Thyroid gland (tissue), 4 donors: ENCODE measurements at places on chromosomes 7 and 10. TPM values are rescaled to one million over a fixed set of nuclear protein-coding genes. Genes with fewer than 3 reads are reported as not detected.

DHX32 gene
- total RNA-seq = 31.7 TPM

ZNF467 gene
- 18.8 TPM for total RNA-seq

GRCh38 chr7:149883452-149883861 lies 9.7 kb downstream of the ATP6V0E2 start:
- DNase-seq = peak; percentile 57
- no peak overlapping the region for H3K27ac ChIP-seq
- H3K4me1 ChIP-seq = peaks cover 29% of the 10 kb centered on the region
- no peaks in the 10 kb centered on the region for H3K27me3 ChIP-seq
- no peak overlapping the region for H3K4me3 ChIP-seq

DNA sequence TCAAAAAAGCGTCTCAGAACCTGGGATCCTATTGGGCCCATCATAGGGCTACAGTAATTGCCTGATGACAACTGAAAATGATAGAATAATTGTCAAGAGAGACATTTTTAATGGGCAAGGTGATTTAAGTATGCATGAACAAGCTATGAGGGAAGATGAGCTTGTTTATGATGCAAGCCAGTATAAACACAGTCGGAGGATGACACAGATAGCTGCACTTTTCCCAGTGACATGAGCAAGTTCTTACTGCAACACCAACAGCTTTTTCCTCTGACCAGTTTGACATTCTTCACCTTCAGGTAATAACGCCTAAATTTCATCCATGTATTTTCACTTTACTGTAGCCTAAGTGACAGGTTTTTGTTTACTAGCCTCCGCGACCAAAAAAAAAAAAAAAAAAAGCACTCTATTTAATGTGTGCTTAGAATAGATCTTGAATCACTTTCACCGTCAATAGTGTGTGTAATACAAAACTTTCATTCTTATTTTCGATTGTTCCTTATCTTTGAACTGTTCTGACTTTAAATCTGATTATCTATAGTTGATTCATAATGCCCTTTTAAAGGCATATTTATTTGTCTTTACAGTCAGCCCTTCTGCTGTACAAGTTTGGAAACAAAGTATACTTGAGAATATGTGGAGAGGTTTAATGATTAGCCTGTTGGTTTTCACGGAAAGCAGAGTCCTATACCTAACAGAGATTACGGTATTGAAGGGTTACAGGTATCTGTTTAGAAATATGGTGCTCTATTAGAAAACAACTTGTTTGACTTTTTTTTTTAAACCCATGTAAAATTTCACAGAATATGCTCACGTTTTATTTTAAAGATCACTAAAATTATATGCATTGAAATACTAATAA lies 1.7 kb downstream of the FOXP2 start:
- peaks cover 29% of the 10 kb centered on the region for H3K4me1 ChIP-seq
- no peak for DNase-seq
- H3K4me3 ChIP-seq = no peak overlapping the region
- H3K36me3 ChIP-seq = no peaks in the 10 kb centered on the region
- no peaks in the 10 kb centered on the region for H3K27me3 ChIP-seq

GRCh38 chr7:978416-979091 lies 3.2 kb upstream of the COX19 start:
- no peak overlapping the region for H3K27ac ChIP-seq
- no peaks in the 10 kb centered on the region for H3K27me3 ChIP-seq
- no peak overlapping the region for H3K4me3 ChIP-seq
- DNase-seq = no peak
- no peaks in the 10 kb centered on the region for H3K36me3 ChIP-seq

DNA sequence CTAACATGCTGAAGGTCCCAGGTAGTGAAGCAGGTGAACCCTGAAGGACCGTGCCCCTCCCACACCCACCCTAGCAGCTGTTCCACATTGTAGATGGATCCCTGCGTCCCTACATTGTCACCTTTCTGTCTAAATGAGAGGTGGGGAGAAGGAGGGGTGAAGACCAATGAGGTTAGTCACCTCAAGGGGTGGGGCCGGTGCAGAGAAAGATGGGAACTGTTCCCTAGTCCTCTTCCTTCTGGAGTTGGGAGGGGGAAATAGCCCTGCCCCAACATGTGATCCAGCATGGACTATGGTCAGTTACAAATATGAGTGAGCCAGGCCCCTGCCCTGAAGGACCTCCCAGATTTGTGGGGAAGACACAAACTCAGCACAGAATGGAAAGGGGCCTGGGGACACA lies 124.5 kb downstream of the LHPP start:
- H3K36me3 ChIP-seq = no peaks in the 10 kb centered on the region
- no peak overlapping the region for H3K27ac ChIP-seq
- H3K27me3 ChIP-seq = no peaks in the 10 kb centered on the region
- H3K4me1 ChIP-seq = peaks cover 9% of the 10 kb centered on the region

DNA sequence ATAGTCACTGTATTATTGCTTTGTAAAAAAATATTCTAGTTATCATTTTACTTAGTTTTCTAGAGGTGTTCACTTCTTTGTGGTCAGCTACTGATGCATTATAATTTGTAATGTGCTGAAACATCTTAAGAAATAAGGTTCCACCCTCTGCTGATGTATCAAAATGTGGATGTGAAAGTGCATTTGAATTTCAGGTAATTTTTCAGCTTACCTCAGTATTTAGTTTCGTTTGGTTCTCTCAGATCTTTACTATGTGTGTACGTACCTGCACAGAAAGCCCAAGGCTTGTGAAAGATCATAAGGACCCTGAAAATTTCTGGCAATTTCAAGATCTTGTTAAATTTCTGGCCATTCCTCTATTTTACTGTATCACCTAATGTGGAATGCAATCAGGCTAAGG lies 542.3 kb upstream of the TPK1 start:
- H3K4me1 ChIP-seq = no peaks in the 10 kb centered on the region
- H3K27ac ChIP-seq = no peak overlapping the region
- H3K4me3 ChIP-seq = no peak overlapping the region
- H3K36me3 ChIP-seq = no peaks in the 10 kb centered on the region
- no peaks in the 10 kb centered on the region for H3K27me3 ChIP-seq
- DNase-seq = no peak

GRCh38 chr7:151671514-151671913 lies 151.8 kb upstream of the RHEB start:
- no peaks in the 10 kb centered on the region for H3K27me3 ChIP-seq
- H3K4me3 ChIP-seq = no peak overlapping the region
- peaks cover 11% of the 10 kb centered on the region for H3K4me1 ChIP-seq
- H3K27ac ChIP-seq = peak overlapping the region; percentile 19

DNA sequence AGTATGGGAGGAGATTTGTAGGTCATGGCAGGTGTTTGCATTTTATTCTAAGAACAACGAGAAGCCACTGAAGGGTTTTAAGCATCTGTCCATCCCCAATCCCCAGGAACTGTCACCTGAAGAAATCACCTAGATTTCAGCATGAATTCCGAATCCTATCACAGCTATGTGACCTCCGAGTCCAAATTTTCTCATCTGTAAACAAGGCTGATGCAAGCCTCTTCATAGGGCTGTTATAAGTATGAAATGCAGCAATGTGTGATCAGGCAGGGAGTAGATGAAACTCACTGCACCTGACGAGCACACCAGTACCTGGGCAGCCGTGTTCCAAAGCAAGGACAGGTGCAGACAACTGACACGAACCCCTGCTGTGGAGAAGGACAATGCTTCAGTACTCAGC lies 14.0 kb downstream of the HABP2 start:
- no peak overlapping the region for H3K4me3 ChIP-seq
- no peak overlapping the region for H3K27ac ChIP-seq
- H3K27me3 ChIP-seq = no peaks in the 10 kb centered on the region
- no peak for DNase-seq
- no peaks in the 10 kb centered on the region for H3K36me3 ChIP-seq

CYP3A5 gene
- 0.67 TPM for total RNA-seq

DNA sequence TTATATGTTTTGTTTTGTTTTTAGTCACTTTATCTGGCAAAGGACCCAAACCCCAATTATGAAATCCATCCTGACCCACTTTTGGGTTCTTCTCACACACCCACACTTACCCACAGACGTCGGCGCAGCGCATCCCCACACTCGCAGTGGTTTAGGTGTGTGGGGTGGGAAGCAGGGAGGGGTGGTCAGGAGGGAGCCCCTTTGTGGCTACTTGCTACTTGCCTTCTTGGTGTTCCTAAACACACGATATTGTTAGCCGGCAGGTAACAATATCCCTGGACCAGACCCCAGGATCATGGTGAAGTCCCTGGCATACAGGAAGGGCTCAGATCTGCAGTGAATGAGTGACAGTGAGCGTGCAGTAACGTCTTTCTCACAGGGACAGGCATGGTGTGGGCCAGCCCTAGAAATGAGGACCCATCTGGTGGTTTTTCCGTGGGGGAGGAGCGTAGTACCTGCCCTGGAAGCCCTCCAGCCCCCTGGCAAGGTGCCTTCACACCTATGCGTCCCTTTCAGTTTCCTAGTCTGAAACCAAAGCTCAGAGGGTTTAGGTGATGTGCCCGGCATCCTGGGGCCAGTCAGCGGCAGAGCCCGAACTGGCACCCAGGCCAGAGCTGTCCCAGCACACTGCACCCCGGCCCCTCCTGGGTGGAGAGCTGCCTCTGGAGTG lies 4.4 kb downstream of the SPOCK2 start:
- peaks cover 12% of the 10 kb centered on the region for H3K27me3 ChIP-seq
- no peak for DNase-seq
- H3K4me1 ChIP-seq = peaks cover 18% of the 10 kb centered on the region
- no peak overlapping the region for H3K27ac ChIP-seq

DNA sequence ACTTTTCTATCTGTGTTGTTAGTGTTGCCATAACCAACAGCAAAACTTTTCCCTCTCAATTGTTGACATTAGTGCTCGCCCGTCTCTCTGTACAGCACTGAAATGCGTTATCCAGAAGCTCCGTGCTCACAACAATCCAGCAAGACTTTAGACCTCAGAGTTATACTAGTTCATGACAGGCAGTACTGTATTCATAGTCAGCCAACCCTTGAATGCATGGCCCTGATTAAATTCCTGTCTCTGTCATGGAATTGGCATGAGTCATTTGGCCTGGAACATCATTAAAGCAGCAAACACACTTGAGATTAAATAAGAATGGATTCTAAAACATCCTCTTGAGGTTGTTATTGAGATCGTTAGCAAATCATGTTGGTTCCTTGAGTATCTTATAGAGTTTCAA lies 405.5 kb upstream of the C7orf33 start:
- H3K27me3 ChIP-seq = no peaks in the 10 kb centered on the region
- no peak overlapping the region for H3K27ac ChIP-seq
- H3K4me1 ChIP-seq = no peaks in the 10 kb centered on the region
- H3K4me3 ChIP-seq = no peak overlapping the region
- DNase-seq = no peak

- peaks cover 22% of the 10 kb centered on the region for H3K4me1 ChIP-seq
- DNase-seq = no peak
- H3K27ac ChIP-seq = no peak overlapping the region
- H3K4me3 ChIP-seq = no peak overlapping the region
- H3K36me3 ChIP-seq = no peaks in the 10 kb centered on the region
- H3K27me3 ChIP-seq = no peaks in the 10 kb centered on the region
These were observed 2.1 kb upstream of the COX19 start for GRCh38 chr7:977326-978048.

GBF1 gene
- 55.7 TPM for total RNA-seq

OR2A12 gene
- total RNA-seq = not detected
